M059J (cell line): ENCODE measurements at places on chromosomes 7 and 10.

- DNase-seq, result no peak
Measured at GRCh38 chr10:121772884-121773283, 154.9 kb downstream of the ATE1 start.

DNA sequence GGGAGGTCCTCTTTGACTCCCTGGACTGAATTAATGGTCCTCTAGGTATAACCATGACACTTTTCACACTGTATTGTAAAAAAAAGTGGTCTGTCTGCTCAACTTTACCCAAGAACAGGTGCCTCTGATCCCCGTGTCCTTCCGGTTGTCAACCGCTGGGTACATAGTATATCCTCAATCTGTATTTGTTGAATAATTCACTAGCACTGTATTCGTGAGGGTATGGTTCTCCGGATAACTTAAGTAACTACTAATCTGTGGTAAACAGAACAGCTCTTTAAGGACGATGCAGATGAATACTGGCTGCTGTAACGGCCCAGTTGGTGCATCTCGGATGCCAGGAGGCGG is 472 bp upstream of the ADAM22 start:
- no peak for DNase-seq

GRCh38 chr7:105238198-105238765 is 150.4 kb downstream of the SRPK2 start:
- no peak for DNase-seq

- no peak for DNase-seq
Measured at GRCh38 chr10:3832022-3832786, 47.2 kb upstream of the KLF6 start.

- no peak for DNase-seq
Measured at GRCh38 chr10:30357806-30358205, 8.7 kb upstream of the MTPAP start.
